ENCODE measurements at places on chromosomes 12 and 14. TPM values are rescaled to one million over a fixed set of nuclear protein-coding genes. Genes with fewer than 3 reads are reported as not detected.

Gene BHLHE41
- 6.8 TPM for total RNA-seq

Gene STX2
- 58.3 TPM for total RNA-seq

Gene RHEBL1
- 0.64 TPM for total RNA-seq

Gene OSBPL8
- total RNA-seq: 148 TPM

Gene PTPRB
- total RNA-seq: 0.97 TPM

Gene FAM181A
- total RNA-seq: not detected

Gene TPH2
- total RNA-seq: not detected

Gene DCAF5
- 24.2 TPM for total RNA-seq

Gene LRR1
- total RNA-seq: 20.9 TPM

Gene FAR2
- 5.6 TPM for total RNA-seq

Gene OR4E2
- total RNA-seq: not detected

Gene CLEC4E
- total RNA-seq: not detected

Gene DRAM1
- total RNA-seq: 95.7 TPM

Gene FAM222A
- 0.43 TPM for total RNA-seq

Gene SLCO1B3
- total RNA-seq: not detected

Gene ZBTB39
- 4.8 TPM for total RNA-seq

Gene GNB3
- 3.9 TPM for total RNA-seq

Gene AQP6
- not detected for total RNA-seq

Gene PTCSC3
- not detected for total RNA-seq

Gene KRT7
- 36.7 TPM for total RNA-seq

Gene NELL2
- not detected for total RNA-seq

Gene GPRC5D
- not detected for total RNA-seq

Gene RNF31
- 37.4 TPM for total RNA-seq

Gene SVOP
- not detected for total RNA-seq

Gene TECPR2
- 18.0 TPM for total RNA-seq

Gene TAS2R8
- 0.43 TPM for total RNA-seq

Gene BIN2
- total RNA-seq: not detected

Gene RFX4
- not detected for total RNA-seq

Gene STAC3
- 1.3 TPM for total RNA-seq

Gene SERPINA9
- total RNA-seq: not detected
